Kidney epithelial cell (primary cell): ENCODE measurements at places on chromosomes 11 and 22.
A peak's percentile ranks its signal among the peaks of the same experiment; 100 is the strongest.

DNA sequence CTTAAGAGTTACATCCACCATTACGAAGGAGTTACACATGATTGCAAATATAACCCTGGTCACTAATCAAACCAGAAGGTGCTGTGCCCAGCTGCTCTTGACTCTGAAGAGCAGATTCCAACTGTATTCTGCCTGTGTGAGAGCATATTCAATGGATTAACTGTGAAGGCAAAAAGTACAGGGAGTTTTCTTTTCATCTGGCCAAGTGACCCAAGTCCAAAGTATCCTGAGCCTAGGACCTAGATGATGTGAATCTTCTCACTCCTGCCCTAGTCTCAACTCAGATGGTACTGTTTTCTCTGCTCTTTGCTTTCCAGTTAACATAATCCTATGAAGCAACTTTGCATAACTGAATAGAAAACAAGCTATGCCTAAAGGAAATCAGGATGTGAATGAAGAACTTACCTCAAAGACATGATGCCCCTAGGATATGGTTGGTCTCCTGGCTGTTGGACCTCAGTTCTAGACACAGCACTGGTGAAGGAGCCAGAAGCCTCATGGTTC, 105.9 kb downstream of the C11orf58 start:
- DNase-seq: no peak

- DNase-seq: no peak
Measured at GRCh38 chr11:123069908-123070821, 8.2 kb upstream of the HSPA8 start.

GRCh38 chr22:49300951-49301397, 526.7 kb downstream of the BRD1 start:
- DNase-seq: no peak

GRCh38 chr11:43508511-43508918, 149.8 kb downstream of the TTC17 start:
- DNase-seq: no peak

DNA sequence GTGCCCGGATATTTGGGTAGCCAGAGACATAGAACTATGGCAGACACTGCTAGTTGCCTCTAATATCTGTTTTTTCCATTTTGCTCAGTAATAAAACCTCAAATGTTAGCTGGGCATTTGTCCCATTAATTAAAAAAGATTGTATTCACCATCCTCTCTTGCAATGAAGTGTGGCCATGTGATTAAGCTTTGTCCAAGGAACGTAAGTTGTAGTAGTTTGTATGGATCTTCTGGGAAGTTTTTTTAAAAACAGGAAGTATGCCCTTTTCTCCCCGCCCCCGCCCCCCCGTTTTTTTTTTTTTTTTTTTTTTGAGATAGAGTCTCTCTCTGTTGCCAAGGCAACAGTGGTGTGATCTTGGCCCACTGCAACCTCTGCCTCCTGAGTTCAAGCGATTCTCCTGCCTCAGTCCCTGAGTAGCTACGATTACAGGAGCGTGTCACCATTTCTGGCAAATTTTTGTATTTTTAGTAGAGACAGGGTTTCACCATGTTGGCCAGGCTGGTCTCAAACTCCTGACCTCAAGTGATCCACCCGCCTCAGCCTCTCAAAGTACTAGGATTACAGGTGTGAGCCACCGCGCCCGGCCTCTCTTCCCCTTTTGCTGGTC, 1.7 kb upstream of the TMEM135 start:
- DNase-seq: no peak

- no peak for DNase-seq
Measured at GRCh38 chr11:68020575-68020974, 9.9 kb upstream of the NDUFS8 start.

DNA sequence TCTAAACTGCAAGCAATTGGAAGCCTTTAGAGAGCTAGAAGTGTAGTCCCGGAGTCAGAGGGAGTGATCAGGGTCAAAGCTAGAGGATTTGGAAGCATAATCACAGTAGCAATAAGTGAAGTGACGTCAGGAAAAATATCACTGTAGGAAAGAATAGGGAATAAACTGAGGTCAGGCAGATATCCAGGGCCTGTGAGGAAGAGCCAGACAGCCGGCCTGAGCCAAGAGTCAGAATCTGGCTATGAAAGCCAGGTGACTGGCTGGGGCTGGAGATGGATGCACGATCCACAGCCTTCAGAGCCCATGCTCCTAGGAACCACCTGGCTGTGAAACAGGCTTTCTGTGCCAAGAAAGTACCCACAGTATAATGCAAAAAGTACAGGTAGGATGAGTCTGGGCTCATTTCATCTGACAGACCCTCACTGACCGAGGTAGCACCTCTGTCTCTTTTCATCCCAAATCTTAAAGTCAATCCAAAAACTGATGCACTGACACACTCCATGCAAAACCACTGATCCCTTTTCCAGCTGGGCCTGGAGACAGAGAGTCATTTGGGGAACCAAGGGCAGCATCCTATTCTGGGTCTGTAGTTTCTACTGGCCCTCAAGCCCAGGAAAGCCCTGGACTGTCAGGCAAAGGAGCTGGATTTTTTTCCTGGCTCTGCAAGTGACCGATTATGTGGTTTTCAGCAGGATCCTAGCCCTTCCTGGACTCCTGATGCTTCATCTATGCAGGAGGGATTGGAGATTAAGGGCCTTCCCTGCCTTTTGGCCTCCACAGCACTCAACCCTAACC, 21.3 kb downstream of the TRIM66 start:
- no peak for DNase-seq

DNA sequence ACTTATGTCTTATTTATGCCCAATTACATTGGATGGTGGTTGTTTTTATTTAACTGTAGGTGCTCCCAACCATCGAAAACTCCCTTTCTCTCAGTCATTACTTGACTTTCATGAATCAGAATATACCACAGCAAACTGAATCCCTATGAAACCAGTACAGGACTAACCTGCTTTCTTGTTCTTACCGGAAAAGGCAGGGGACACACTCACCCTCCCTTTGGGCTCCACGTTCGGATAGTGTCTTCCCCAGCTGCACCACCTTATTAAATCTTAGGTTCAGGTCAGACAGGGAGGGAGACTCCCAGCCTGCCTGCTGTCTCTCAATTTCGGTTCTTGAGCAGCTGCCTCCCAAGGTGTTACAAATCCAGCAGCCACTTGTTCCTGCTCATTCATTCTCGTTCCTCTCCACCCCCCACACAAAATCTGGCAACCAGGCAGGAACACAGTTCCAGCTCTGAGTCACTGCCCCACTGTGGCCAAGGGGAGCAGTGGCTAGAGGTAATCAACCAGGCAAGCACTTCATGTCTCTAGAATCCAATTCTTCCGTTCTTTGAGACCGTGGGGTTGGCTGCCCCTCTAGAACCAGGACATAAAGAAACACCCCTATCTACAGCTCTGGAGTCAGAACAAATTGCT, 133.0 kb downstream of the PLEKHA7 start:
- peak; percentile 49 for DNase-seq

- no peak for DNase-seq
Measured at GRCh38 chr11:45906096-45906682, 882 bp downstream of the FREY1 start.

DNA sequence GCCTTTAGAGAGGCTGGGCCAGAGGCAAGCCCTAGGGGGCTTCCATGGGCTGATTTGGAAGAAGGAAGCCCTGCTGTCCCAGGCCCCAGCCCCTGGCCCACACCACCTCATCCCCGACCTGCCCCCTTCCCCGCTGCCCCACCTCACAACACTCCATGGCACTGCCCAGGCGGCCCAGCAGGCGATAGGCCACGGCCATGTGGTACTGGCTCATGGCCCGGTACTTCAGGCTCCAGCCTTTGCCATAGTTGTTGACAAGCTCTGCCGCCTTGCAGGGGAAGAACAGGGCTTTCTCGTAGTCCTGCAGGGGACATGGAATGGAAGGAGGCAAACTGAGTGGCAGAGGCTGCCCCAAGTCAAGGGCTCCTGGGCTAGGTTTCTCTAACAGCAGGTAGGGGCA, 6.4 kb downstream of the RAPSN start:
- DNase-seq: no peak

DNA sequence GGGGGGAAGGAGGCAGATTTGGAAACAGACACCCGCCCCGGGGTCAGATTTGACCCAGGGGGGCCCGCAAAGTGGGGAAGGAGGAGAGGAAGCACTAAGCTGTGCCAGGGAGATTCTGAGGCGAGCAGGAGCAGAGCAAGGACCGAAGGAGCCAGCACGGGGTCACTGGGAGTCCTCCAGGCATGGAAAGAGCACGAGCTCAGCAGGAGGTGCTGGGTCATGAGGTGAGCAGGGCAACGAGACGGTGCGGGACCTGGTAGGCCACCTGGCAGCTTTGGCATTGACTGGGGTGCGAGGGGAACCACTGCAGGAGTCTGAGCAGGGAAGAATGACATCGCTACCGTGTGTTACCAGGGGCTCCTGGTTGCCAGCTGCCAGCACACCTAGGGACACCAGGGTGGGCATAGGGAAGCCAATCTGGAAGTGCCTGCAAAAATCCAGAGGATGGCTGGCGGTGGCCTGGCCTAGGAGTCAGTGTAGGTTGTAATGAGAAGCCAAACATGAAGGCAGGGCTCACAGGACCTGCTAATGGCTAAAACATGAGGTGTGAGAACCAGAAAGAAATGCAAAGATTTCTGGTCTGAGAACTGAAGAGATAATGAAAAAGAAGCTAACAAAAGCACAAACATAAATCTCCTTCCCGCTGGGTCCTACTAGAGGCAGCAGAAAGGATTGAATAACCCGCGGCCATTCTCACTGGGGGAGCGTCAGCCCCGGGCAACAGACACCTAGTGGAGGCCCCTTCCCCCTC, 63.5 kb downstream of the MICAL3 start:
- no peak for DNase-seq

DNA sequence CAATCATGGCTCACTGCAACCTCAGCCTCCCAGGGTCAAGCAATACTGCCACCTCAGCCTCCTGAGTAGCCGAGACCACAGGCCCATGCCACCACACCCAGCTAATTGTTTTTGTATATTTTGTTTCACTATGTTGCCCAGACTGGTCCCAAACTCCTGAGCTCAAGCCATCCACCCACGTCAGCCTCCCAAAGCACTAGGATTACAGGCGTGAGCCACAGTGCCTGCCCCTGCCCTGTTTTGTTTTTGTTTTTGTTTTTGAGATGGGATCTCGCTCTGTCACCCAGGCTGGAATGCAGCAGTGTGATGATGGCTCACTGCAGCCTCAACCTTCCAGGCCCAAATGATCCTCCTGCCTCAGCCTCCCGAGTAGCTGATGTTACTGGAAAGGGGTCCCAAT, 53.5 kb downstream of the TUG1 start:
- no peak for DNase-seq

GRCh38 chr11:44627911-44628729, 62.7 kb downstream of the CD82 start:
- no peak for DNase-seq

DNA sequence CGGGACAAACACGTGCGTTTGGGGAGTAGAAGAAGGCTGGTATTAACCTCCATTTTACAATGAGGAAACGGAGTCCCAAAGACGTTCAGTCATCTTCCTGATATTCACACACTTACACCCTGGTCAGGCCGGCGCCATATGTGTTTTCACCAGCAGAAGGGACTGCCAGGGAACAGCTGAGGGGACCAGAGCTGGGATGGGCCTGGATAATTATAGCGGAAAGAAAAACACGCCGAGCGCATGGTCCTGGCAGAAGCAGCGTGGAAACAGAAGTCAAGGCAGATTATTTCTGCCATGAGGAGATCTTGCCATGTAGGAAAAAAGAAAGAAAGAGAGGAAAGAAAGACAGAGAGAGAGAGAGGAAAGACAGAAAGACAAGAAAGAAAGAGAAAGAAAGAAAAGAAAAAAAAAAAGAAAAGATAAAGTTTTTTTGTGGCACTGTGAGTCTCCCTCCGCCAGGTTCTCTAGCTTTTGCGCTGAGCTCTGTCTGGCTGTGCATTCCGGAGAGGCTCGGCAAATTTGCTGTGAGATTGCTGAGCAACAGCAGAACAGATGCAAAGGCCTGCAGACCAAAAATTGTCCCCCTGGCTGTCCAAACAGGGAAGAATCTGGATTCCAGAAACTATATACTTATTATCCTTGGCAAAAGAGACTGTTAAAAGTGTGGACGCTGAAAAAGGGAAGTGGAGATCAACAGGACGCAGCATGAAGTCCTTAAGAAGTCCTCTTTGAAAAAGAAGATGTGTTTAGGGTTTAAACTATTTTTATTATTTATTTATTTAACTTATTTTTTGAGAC, 1.3 kb upstream of the UCP2 start:
- DNase-seq: no peak

DNA sequence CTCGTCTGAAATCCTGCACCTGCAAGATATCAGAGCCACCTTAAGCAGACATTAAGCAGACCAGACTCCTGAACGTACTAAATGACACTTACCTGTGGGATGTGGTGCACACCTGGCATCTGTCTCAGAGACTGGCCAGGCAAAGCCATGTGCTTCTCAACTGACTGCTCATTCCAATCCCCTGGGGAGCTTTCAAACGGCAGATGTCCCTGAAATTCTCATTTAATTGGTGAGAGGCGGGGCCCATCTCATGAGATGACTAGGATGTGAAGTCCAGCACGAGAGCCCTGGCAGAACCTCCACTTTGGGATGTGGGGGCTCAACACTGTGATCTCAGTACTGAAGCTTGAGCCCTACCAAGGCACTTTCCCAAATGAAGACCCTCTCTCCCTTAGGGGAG, 84.9 kb upstream of the HMGXB4 start:
- no peak for DNase-seq

DNA sequence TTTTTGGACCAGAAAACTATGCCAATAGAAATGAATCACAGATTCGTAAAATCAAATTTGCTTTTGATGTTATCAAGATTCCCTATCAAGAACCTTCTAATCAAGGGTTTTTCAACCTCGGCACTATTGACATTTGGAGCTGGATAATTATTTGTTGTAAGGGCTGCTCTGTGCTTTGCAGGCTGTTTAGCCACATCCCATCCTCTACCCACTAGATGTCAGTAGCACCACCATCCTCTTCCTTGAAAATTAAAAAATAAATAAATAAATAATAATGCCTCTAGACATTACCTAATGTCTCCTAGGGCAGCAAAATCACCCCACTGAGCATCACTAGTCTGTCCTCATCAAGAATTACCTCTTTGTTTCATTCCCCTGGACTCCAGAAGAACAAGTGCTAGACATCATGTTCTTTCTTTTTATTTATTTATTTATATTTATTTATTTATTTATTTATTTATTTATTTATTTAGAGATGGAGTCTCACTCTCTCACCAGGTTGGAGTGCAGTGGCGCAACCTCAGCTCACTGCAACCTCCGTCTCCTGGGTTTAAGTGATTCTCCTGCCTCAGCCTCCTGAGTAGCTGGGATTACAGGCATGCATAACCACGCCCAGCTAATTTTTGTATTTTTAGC, 744.7 kb downstream of the KCNA4 start:
- no peak for DNase-seq
